ENCODE measurements at places on chromosomes 5 and 9.

DNA sequence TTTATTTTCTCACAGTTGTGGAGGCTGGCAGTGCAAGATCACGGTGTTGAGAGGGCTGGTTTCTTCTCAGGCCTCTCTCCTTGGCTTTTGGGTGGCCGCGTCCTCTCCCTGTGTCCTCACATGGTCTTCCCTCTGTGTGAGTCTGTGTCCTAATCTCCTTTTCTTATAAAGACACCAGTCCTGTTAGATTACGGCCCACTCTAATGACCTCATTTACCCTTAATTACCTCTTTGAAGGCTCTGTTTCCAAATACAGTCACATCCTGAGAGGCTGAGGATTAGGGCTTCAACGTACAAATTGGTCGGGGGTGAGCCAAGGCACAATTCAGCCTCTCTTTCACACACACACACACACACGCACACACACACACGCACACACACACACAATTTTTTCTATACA is 73.0 kb downstream of the UGCG start:
- DNase-seq: no peak

GRCh38 chr9:130336027-130336610 is 70.6 kb downstream of the HMCN2 start:
- no peak for DNase-seq

DNA sequence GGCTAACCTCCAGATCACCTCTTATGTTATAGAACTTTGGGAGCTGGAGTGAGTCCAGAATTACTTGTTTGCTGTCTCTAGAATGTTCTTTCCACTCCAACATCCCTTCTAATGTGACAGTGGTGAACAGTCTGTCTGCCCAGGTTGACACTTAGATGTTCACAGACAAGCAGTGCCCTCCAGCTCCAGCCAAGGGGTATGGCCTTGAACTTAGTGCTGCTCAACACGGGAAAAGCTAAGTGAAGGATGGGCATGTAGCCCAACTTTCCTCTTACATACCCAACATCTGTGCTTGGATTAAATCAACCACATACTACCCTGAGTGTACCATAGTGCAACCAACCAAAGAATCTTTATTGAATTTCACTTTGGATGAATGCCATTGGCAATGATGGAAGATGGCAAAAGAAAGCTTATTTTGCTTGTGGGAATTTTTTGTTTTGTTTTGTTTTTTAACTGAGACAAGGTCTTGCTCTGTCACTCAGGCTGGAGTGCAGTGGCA is 201.2 kb downstream of the NXNL2 start:
- DNase-seq: no peak

- DNase-seq: no peak
Measured at GRCh38 chr5:124606093-124606492, 140.3 kb downstream of the ZNF608 start.

DNA sequence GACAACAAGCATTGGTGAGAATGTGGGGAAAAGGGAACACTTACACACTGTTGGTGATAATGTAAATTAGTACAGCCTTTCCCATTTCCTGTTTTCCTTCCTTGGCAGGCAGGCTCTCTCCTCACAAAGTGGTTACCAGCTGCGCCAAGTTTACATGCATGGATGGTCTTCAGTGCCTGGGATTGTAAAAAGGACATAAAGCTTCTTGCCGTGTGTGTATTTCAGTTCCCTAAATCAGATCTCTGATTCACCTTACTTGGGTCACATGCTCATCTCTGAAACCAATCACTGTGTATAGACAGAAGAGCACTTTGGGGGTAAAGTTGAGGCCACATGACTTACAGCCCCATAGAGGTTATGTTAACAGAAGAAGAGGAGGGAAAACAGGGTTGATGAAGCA is 92.8 kb downstream of the CAVIN4 start:
- DNase-seq: no peak

DNA sequence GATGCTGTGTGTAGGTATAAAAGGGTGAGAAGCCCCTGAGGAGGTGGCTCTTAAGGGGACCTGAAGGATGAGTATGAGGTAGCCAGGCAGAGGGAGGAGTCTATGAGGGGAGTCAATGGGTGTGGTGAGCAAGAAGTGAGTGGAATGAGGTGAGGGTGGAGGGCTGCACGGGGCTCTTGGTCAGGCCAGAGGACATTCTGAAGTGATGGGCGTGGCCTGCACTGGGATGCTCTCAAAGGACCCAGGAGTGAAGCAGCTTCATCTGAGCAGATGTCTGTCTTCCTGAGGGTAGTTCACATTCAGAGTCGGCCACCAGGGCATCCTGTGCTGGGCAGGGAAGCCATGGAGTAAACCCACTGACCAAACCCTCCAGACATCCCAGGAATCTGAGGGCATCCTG is 45.1 kb upstream of the SAP30L start:
- no peak for DNase-seq

- DNase-seq: no peak
Measured at GRCh38 chr5:27947088-27947487, 908.7 kb upstream of the CDH9 start.

DNA sequence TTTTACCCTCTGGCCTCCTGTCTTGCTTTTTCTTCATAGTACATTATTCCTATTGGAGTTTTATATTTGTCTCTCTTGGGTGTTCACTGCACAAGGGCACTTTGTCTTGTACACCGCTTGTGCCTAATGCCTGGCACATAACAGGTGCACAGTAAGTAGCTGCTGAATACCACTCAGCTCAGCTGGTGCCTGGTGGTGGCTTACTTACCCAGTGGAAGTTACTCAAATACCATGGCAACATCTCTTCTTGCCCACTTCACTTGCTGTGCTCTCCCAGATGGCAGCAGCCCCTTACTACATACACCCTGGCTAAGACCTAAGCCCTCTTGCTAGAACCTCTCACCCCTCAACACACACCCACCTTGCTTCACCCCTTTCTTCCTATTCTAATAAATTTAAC is 11.3 kb upstream of the SKP1 start:
- DNase-seq: no peak

DNA sequence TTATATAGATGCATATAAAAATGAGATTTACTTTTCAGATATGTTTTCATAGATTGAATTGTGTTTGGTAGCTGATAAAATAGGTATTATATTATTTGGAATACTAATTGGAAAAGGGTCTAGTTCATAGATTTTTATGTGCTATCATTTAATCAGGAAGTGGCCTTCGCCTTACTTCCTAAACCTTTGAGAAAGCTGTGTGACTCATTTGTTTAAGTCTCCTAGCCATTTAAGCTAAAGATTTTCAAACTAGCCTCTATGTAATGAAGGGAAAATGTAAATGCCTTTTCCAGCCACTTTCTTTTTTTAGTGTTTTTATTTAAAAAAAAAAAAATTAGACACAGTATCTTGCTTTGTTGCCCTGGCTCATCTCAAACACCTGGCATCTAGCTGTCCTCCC is 97.5 kb downstream of the DMXL1 start:
- no peak for DNase-seq

GRCh38 chr9:91530829-91531228 is 107.2 kb upstream of the NFIL3 start:
- DNase-seq: no peak

DNA sequence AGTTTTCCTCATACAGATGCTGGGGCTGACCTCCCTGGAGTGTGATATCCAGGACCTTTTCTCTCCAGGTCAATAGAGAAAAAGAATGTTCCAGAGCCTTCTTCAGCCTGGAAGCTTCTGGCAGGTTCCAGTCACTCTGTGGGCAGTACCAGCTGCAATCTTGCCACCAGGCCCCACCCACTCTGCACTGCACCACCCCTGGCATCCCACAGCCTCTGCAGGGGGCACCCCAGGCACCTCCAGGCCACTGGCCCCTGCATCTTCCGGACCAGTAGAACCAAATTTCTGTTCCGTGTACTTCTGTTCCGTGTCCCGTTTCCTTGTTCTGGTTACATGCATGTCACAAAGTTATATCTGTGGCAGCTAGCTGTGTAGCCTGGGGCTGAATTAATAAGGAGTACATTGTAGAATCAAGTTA is 83.3 kb upstream of the ZBTB43 start:
- no peak for DNase-seq

DNA sequence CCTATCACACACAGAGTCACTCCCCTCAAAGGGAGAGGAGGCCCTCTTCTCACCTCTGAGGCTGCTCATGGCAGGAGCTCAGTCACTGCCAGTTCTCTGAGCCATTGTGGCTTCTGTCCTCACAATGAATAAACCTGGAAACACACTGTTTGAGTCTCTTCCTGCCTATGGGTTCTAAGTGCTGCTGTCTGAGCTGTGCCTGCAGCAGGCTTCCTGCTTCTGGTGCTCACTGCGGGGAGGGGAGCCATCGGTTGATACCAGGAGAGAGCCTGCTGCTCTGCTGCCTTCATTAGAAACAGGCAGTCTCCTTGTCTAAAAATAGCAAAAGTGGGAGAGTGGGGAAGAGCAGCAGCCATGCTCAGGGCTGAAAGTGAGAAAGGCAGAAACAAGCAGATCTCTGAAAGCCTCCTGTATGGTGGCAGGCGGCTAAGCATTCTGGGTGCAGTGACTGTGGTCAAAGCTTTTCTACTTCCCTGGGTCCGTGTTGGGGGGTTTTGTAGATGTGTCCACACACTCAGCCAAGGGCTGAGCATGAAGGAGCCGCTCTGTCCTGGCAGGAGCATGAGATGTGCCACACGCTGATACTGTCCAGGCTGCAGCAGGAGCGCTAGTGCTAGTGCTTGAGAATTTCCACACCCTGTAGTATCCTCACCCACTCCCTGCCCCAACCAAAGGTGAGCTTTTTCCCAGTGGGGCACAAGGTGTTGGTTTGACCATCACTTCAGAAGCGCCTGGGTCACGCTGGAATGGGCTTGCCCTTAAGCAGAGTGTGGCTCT is 34.2 kb downstream of the PRKACG start:
- DNase-seq: peak; percentile 32

DNA sequence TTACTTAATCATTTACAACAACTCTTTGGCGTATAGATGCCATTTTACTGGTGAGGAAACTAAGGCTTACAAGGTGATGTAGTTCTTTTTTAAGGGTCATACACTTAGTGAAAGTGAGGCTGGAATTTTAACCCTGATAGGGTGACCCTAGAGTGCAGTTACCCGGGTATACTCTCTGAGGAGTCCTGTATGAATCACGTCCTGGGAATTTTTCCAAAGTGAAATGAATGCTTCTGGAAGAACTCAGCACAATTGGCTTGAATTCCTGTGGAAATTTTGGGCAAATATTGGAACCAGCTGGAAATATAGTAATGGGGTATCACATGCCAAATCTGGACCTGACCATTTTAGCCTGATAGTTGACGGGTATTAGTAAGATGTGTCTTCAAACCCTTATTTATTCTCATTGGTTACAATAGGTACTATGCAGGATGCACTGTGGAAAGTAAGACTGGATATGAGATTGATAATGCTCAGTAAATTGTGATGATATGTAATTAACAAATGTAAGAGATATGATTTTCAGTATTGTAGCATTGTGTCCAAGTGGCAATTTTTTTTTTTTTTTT is 14.8 kb downstream of the SUB1 start:
- DNase-seq: no peak

DNA sequence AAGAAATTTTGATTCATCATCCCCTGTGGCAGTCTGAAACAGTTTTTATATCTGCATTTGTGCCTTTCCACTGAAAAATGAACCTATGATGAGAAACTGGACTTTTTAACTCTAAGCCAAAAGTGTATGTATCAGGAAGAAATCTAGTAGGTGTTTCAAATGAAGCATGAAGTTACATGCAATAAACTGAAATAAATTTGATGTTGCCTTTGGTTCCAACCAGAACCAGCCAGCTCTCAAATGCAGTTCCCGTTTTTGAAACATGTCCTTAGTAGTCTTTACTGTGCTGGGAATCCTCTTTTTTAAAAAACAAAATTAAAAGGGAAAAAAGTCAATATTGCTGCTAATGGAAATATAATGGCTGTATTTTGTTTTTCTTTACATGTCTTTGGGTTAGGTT is 43.9 kb downstream of the HACD4 start:
- no peak for DNase-seq

DNA sequence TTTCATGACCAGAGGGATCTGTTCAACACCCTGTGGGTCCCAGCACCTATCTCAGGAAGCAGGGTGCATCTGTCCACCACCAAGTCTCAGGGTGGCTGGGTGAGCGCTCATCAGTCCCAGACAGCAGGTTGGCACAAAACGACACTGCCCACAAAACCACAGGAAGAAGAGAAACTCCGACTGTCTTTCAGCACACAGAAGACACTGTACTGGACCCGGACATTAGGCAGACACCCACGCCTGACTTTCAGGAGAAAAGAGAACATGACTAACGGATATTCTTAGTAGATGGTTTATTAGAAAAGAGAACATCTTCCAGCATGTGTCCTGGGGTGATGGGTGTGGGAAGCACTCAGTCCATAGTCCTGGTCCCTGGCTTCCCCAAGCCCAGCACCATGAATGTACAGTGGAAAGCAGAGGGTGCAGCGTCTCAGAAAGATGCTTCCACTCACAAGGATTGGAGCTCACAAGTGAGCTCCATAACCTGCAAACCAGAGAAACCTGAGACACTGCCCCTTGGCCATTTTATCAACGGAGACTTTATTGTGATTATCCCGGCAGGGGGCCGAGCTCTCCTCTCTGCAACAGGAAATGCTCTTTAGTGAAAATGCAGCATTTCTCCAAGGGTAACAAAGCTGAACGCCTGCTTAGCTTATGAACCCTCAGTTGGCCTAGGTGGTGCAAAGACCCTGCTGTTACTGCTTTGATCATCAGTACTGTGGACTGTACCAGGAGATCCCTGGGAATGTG is 35.8 kb upstream of the LCP2 start:
- DNase-seq: peak; percentile 63

DNA sequence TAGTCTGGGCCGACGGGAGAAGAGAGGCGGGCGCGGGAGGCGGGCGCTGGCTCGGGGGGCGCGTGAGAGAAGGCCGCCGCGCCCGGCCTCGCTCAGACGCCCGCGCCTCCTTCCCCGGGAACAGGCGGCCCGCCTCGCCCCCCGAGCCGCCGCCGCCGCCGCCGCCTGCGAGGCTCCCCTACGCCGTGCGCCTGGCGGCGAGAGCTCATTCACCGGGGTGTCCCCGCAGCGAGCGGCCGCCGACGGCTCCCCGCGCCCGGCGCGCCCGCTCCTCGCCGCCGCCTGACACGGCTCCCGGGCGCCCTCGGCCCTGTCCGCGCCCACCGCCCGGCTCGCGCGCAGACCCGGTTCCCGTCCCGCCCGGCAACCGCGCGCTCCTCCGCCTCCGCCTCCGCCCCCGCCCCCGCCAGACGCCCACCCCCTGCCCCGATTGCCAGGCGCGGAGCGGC is at the start of gene GNAQ:
TSS of gene GNAQ (minus strand) at position 368 of the 449 bp plus-strand sequence. CDS start 576 bp downstream, outside the sequence.
- no peak for DNase-seq

DNA sequence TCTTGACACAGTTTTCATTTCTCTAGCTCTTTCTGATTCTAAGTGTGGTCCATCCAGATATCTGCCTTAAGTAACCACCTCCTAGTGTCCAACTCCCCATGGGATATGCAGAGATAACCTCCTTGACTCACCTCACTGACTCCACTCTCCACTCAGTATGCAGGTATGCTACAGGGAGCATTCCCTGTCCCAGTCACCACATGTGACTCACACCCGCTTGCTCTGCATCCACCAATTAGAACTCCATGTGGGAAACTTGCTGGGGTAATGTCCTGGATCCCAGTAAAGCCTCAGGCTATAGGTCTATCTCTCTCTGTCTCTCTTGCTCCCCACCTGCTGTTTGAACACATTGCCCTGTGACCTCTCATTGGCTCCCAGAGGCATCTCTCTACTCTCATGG is 563.9 kb downstream of the HTR1A start:
- no peak for DNase-seq

- peak; percentile 96 for DNase-seq
Measured at GRCh38 chr9:37119907-37120842, at the start of gene ZCCHC7. ZCCHC7 (plus strand) TSS chr9:37120574.
